Activated naive CD4-positive, alpha-beta T cell (primary cell): ENCODE measurements at places on chromosomes 5 and 9.

DNA sequence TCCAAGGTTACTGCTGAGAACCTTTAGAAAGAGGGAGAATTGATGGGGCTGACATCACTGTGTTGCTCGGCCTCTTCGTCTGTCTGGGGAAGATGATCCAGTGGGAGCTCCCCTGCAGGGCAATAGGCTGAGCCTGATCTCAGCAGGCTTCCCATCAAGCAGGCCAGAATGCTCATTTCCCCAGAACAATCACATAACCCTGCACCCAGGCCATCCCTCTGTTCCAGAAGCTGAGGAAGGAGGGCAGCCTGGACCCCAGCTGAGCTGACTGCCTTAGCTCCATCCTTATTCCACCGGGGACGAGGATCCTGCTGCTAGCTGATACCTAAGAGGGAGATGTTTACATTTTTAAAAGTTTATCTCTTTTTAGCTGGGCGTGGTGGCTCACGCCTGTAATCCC lies 11.6 kb upstream of the CDC23 start:
- no peak for DNase-seq

- DNase-seq = no peak
Measured at GRCh38 chr5:36089989-36090388, 23.3 kb upstream of the UGT3A2 start.

DNA sequence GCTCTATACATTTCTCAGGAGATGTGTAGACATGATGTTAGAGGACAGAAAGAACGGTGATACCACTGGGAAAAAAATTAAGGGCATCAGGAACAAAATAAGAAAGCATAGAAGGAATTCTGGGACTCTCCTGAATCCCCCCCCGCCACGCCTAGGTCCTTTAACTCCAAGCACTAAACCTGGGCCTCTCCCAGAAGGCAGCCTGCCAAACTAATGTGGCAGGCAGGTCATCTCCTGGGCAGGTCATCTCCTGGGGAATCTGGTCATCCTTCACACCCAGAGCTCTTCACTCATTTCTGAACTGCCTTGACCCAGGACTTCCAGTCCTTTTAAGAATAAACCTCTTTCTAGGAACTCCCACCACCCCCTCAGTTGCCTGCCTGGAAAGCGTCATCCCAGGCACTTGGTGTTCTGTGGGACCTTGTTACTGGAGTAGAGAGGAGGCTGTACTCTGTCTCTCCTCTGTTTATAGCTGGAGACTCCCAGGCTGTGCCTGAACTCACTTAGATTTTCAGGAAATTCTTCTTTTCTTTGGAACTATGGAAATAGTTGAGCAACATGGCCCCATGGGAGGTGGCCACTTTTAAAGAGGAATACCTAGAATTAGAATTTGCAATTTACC lies 24.1 kb downstream of the PSAT1 start:
- no peak for DNase-seq

DNA sequence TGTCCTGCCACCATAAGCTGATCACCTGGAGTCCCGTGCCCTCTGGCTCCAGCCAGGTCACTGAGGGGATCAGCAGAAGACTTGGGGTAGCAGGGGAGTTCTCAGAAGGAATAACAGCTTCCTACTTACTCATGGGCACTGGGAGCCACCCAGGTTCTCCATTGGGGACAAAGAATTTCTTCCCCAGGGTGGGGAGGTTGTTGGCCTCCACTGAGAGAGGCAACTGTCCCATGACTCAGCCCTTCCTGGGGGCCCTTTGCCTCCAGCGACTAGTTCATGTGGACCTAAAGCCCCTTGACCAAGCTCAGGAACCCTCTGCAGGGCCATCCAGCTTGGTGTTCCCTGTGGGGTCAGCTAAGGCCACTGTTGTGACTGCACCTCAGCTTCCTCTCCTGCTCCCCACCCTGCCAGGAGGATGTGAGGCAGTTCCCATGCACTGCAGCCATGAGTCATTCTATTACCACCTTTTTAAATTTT lies 175.0 kb downstream of the AUH start:
- no peak for DNase-seq

GRCh38 chr5:180785794-180786221 lies 16.8 kb downstream of the MGAT1 start:
- no peak for DNase-seq

- DNase-seq = no peak
Measured at GRCh38 chr5:118619823-118620222, 368.5 kb downstream of the DTWD2 start.

DNA sequence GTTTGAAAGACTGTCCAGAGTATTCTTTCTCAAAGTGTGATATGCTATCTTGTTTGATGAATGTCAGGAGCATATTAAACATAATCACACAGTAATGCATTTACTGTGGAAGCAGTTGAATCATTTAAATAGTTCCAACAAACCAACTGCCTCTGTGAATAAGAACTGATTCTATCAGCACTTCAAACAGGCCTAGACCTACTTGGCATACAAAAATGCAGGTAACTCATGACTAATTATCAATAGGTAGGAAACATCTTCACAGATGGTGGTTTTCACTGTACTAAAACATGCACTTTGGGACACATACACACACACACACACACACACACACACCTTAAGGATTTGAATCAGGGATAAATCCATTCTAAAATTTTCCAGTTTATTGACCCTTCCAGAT lies 91.2 kb upstream of the SNX2 start:
- no peak for DNase-seq

GRCh38 chr5:62585751-62586150 lies 7.1 kb downstream of the LRRC70 start:
- no peak for DNase-seq

- no peak for DNase-seq
Measured at GRCh38 chr9:111566234-111566633, 33.2 kb downstream of the PTGR1 start.
